ENCODE measurements at places on chromosomes 12 and 14.

DNA sequence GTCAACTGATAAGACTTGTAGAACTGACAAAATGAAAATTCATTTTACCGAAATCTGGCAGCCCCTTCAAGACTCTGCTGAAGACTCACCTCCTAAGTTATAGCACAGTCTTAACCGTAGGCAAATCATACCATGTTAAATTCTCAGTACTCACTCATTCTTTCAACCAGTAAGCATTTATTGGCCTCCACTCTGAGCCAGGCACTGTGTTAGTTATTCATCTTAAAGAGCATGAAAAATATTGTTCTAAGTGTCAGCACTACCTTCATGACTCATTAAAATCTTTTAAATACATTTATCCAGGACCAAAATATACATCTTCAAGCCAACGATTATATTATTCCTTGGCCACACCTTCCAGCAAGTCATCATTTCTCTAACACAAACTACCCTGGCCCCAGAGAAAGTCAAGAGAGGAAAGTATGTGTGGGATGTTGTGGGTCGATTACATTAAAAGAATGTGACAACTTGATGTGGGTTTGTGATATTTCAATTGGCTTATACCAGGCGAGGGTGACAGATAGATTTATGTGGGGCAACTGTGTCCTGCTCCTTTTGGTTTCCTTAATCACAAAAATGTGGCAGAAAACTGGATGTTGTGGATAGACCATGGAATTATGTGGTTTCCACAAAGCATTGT, 55.0 kb downstream of the TMEM30B start:
- DNase-seq, result no peak

DNA sequence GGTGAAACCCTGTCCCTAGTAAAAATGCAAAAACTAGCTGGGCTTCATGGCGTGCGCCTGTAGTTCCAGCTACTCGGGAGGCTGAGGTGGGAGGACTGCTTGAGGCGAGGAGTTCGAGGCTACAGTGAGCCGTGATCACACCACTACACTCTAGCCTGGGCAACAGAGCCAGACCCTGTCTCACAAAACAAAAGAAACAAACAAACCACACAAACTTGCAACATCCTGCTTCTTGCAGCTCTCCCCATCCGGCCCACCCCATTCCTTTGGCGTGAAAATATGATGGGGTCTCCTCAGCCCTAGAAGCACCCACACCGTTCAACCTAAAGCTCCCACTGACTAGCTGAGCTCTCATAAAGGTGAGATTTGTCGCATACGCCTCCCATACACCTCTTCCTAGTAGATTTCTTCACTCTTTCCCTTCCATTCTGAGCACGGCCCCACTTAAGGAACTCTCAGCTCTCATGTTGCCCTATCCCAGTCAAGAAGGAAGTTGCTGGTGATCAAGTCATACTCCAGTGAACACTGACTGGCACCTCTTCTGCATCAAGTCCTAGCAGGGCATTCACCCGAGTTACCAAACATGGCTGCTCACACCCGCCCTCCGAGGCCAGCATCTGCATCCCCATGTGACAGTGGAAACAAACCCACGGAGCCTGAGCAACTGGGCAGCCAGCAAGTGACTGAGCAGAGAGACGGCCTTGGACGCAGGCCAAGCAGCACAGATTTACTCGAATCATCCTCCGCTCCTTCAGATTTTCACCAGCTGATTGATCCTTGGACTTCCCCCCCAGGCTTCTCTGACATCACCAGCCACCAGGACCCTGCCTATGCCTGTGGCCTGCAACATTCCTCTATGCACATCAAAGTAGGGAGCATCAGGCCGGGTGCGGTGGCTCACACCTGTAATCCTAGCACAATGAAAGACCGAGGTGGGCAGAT, 18.9 kb upstream of the CD27 start:
- DNase-seq, result no peak

DNA sequence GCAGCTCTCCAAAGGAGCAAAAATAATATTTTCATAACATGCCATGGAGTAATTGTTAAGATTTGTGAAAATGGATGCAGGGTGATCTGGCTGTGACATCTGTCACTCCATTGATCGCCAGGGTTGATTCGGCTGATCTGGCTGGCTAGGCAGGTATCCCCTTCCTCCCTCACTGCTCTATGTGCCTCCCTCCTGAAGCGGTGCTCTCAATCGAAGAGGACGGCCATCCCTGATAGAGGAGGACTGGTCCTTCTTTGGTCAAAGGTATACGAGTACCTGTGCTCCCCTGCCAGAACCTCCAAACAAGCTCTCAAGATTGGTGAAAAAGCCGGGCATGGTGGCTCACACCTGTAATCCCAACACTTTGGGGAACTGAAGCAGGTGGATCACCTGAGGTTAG, 47.9 kb downstream of the VCPKMT start:
- no peak for DNase-seq

DNA sequence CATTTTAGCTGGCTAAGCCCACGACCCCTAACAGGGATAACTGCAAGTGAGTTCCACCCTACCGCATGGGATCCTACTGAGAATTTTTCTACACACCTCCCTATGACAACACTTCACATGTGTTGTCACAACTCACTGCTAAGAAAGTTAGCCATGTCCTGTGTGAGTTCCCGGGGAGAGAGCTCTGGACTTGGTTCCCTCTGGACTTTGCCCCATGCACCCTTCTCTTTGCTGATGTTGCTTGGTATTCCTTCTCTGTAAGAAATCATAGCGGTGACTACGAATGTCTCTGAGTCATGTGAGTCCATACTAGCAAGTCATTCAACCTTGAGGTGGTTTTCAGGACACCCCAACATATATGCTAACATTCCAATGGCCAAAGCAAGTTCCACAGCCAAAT, 9.5 kb upstream of the CDKN3 start:
- no peak for DNase-seq

DNA sequence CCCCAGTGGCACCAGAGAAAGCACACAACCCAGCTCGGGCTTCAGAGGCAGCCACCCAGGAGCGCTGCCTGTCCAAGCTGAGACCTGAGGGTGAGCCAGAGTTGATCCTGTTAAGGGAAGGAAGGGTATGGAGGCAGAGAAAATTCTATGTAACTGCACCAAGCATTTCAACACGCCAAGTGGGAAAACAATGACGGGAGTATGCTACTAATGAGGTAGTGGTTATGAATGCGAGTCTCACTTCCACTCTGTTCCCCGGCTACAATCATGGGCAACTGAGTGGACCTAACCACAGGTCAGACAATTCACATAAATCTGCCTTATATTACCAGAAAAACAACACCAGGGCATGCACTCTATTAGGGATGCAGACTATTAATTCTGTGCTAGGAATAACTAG, 9.9 kb downstream of the ATG14 start:
- DNase-seq, result no peak

DNA sequence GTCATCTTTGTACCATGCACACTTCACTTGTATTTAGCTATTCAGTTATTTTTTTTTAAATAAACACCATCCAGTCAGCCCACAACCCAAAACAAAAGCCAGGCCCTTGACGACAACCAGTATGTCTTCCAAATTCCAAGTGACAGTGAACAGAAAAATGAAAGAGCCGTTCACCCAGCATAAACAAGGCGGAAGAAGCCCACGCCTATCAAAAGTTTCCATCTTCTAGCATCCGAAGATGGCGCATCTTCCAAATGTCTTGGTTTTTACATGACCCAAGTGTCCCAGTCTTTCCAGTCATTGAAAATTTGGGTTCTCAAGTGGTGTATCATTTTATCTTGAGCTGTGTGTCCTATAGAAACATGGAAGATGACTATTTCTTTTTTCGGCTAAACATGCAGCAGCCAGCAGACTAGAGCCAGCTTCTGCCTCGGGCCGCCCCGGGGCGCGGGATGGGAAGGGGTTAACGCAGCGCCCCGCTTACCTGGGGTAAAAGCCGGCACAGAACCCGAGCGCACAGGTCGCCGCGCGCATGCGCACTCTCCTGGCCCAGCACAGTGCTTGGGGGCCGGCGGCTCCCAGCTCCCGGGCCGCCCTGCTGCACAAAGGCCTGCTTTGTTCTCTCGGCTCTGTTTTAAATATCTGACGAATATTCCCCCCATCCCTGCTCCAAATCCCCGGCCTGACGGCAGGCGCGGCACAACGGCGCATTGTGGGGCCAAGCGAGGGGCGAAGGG, 164.8 kb downstream of the ZFP36L1 start:
- DNase-seq, result no peak

DNA sequence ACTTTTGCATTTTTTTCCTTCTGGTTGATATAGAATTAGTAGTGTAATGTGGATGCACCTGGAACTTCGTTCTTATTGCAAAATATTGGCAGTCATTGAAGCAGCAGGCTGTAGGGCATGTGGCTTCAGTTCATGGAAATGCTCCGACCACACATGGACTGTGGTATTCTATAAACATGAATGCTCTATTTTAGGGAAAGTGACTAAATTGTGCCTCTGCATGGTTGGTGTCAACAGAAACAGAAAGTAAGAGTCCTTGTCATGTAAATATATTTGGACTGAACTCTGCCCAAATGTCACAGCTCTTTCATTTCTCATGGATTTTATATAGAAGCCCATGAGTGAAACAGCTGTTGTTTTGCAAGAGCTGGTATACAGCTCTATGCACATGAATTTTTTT, 917.0 kb downstream of the LRFN5 start:
- DNase-seq, result no peak

- DNase-seq, result no peak
These were observed 352.7 kb downstream of the AEBP2 start for GRCh38 chr12:19792028-19792427.

DNA sequence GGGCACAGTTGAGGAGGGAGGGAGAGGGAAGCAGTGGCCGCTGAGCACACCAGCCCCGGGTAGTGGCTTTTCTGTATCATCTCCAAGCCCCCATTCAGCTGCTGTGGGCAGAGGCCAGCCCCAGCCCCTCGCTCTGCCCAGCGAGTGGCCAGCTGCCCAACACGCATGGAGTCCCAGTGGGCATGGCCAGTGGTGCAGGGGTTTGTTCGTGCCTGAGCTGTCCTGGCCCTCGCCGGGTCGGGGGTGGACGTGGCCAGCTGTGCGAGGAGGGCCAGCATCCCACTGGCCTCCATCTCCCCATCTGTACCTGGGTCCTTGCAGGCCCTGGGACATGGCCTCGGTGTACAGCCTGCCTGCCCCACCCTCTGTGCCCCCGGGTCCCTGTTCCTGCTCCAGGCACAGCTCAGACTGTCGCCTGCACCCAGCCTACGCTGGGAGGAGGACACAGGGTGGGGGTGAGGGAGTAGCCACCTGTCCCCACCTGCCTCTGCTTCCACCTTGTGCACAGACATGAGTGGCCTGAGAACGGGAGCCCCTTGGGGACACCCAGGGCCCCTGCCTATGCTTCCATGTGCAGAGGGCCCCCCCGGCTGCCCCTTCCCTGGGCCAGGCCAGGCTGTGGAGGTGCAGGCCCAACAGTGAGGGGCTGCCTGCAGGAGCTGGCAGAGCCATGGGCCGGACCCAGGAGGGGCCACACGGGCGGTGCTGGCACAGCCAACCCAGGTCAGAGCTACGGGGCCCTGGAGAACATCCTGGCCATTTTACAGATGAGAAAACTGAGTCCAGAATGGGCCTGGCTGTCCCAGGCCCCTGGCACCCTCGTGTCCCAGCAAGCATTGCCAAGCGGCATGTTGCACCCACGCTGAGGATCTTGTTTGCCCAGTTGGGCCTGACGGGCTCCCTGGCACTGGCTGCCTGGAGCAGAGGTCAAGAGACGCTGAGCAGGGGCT, 4.3 kb downstream of the INF2 start:
- DNase-seq, result no peak

- no peak for DNase-seq
These were observed 23.4 kb upstream of the NR2C1 start for GRCh38 chr12:95096852-95097251.

GRCh38 chr12:105466901-105467598, 136.6 kb downstream of the C12orf75 start:
- DNase-seq, result no peak

GRCh38 chr14:68843471-68844209, 50.8 kb upstream of the ZFP36L1 start:
- peak; percentile 36 for DNase-seq

- DNase-seq, result no peak
These were observed 11.8 kb downstream of the PAPLN start for GRCh38 chr14:73249108-73249507.

DNA sequence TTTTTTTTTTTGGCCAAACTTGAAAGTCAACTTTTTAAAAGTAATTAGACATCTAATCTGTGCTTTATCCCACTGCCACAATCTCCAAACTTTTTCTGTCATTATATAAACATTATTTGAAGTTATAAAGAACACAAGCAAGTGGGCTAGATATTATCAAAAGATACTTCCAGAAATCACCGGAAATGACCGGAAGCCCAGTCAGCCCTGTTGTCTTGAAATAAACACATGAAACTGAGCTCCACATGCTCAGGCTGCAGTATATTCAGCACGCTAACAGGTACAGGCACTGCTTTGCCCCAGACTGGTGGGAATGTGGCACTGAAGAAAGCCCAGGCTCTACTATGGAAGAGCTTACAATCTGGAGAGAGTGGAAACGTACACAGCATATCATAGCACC, 158.9 kb upstream of the PLEKHG7 start:
- no peak for DNase-seq

- peak; percentile 69 for DNase-seq
These were observed 1.0 kb upstream of the DDX23 start for GRCh38 chr12:48852734-48853688.

GRCh38 chr14:58549105-58549757, 88.5 kb upstream of the DACT1 start:
- no peak for DNase-seq

- no peak for DNase-seq
These were observed 11.7 kb downstream of the NAV3 start for GRCh38 chr12:77842430-77842829.

GRCh38 chr12:68480526-68480925, 130.2 kb upstream of the RAP1B start:
- no peak for DNase-seq

DNA sequence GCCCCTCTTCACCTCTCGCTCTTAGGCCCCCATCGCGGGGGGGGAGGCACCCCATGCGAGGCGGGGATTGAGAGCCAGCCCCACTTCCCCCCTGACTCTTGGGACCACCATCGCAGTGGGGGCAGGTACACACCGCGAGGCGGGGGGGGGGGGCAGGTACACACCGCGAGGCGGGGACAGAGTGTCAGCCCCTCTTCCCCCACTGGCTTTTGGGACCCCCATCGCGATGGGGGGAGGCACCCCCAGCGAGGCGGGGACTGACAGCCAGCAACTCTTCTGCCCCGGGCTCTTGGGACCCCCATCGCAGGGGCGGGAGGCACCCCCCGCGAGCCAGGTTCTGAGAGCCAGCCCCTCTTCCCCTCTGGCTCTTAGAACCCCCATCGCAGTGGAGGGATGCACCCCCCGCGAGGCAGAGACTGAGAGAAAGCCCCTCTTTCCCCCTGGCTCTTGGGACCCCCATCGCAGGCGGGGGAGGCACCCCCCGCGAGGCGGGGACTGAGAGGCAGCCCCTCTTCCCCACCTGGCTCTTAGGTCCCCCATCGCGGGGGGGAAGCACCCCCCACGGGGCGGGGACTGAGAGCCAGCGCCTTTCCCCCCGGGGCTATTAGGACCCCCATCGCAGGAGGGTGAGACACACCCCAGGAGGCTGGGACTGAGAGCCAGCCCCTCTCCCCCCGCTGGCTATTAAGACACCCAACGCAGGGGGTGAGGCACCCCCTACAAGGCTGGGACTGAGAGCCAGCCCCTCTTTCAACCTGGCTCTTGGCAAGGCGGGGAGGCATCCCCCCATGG, 196.5 kb upstream of the PZP start:
- no peak for DNase-seq

GRCh38 chr12:45757172-45757571, 27.7 kb downstream of the ARID2 start:
- no peak for DNase-seq
